ENCODE measurements at places on chromosomes 13 and 19.

DNA sequence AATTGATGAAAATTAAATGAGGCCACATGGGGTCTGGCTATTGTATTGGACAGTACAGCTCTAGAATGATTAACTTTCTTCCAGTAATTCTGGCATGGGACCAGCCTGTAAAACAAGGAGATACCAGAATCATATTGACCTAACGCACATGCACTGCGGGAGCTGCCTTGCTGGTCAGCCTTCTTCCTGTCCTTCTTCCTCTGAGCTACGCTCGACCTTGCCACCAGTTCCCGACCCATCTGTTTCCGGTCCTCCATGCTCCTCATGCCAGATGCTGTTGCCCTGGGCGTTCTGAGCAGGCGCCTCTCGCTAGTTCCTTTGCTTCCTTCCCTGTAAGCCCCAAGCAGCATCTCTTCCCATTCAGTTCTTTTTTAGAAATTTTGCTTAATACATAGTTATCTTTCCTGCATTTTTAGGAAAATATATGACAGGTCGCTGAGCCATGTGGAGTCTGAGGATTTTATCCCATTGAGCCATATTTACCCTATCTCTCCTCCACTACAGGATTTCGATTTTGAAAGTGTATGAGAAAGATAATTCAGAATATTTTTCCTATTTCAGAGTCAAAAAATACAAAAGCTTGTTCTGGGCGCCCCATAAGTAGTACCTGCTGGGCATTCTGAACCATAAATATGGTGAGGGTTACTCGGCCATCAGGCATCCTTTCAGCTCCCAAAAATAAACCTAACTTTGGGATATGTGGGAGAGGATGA is 38.6 kb downstream of the TNFRSF19 start:
- no peak for DNase-seq

- no peak for DNase-seq
Observed at GRCh38 chr19:49362929-49363267, 682 bp upstream of the TEAD2 start.

DNA sequence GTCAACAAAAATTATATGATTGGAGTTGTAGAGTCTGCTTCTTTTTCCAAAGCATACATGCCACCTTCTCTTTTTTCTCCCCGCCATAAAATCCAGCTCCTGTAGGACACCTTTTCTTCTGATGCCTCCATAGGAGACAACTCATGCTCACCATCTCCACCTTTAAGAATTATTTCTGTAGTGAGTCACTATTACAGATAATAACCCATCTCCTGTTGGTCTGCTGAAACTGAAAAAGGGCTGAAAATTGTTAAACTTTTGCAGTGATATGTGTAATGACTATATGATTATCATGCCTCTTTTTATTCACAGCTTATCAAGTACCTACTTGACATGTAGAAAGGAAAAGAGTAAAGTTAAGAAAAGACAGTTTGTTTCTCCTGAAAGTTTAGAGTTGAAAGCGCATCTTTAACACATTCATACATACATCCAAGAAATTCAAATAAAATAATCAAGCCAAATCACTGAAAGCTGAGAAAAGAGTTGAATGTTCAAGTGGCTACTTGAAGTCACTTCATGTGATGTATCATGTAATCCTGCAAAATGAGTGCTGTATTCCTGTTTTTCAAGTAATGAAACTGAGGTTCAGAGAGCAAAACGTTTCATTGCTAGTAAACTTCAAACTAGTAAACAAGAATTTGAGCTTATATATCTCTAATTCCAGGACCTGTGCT is 35.5 kb upstream of the LPAR6 start:
- no peak for DNase-seq

- peak; percentile 60 for DNase-seq
Observed at GRCh38 chr19:4768934-4769777, 22.4 kb upstream of the FEM1A start.

- DNase-seq = no peak
Observed at GRCh38 chr19:1416014-1416841, 8.8 kb downstream of the DAZAP1 start.

GRCh38 chr13:28494504-28494777 is 487 bp downstream of the FLT1 start:
- no peak for DNase-seq

- DNase-seq = no peak
Observed at GRCh38 chr19:34397853-34398252, 6.3 kb upstream of the PDCD2L start.

All from hypothalamus (tissue), 51 donors.